MG63 (cell line): ENCODE measurements at places on chromosomes 11 and 22. TPM values are rescaled to one million over a fixed set of nuclear protein-coding genes. Genes with fewer than 3 reads are reported as not detected.
A peak's percentile ranks its signal among the peaks of the same experiment; 100 is the strongest.

DNA sequence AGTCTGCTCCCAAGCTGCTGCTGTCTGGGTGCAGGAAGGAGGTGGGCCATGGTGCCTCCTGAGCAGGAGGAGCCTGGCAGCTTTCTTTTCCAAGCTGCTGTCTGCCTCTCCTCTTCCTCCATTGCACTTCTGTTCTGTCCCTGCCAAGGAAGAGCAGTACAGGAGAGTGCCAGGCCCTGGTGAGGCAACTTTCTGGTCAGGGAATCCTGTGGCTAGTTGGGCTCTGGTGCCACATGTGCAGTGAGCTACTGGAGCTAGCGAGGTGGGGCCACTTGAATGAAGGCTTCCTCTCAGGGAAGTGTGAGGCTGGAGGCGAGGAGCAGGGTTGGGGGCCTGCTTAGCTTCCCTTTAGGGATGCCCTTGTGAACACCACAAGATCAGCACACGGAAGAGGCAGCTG is 90.0 kb downstream of the TSPAN18 start:
- DNase-seq = no peak

DNA sequence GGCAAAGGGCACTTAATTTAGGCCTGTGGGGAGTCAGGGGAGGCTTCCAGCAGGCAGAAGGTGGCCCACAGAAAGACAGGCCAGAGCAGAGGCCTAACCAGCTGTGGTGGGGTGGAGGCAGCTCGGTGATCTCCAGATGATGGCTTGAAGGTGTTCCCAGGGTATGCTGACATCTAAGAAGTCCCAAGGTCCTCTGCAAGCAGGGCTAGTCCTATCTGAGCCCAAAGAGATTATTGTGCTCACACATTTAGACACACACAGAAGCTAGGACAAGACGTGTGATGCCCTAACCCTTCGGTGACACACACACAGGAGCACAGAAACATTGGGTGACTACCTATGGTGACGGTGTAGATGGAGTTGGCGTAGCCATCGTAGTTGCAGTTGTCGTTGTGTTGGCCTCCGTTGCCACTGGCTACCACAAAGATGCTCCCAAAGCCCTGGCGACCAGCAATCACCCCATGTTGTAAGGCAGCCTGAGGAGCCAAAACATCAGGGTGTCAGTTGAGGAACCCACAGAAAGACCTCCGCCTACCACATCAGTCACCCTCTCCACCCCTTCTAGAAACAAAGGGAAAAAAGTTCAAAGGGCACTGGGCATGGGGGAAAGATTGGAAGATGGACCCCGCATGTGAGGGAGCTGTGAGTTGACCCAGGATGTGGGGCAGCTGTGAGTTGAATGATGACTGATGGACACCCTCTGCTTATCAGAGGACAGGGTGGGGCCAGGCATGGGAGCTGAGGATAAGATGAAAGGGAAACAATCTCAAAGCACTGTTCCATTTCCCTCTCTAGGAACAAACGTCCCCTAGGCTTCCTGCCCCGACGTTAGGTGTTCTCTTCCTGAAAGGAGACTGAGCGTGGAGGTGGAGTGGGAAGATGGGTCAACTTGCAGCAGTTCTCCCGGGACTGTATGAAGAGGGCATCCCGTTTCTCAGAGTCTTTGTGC is 7.9 kb downstream of the PCSK7 start:
- DNase-seq = no peak

DNA sequence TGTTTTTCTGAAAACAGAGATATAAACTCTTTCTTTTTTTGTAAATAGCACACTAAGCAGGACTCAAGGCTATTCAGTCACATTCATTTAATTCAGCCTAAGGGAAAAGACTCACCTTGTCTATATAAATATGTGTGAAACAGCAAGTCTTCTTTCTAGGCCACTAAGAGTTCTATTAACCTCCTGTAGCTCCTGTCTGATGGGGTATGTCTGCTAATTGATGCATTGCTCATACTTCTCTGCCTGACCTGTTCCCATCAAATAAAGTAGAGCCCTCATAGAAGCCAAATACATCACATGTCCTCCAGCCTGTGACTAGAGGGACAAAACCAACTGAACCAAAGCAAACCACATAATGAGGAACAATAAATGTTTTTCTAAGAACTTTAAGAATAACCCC is 68.2 kb downstream of the MSANTD4 start:
- DNase-seq = no peak

DNA sequence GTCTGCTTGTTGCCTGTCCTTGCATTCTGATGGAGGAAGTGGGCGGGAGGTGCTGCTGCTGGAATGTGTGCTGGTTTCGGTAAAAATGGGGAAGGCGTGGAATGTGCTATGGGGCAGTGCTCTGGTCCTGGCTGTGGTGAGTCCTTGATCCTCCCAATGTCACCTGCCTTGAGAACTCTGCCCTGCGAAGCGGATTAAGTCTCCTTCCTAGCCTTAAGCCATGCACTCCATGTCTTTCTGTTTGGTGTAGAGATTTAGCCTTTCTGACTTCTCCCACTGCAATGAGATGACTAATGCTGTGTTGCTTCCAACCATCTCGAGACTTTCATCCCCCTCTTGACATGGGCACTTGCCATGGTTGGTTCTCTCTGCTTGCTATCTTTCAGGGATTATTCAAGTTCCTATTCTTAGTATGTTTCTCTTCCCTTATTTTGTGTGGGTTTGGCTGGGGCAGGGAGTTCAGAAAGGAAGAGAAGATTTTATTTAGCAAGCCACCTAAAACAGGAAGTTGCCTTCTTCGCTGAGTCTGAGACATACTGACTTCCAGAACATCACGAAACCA is 687.9 kb downstream of the NTM start:
- DNase-seq = peak; percentile 51

DNA sequence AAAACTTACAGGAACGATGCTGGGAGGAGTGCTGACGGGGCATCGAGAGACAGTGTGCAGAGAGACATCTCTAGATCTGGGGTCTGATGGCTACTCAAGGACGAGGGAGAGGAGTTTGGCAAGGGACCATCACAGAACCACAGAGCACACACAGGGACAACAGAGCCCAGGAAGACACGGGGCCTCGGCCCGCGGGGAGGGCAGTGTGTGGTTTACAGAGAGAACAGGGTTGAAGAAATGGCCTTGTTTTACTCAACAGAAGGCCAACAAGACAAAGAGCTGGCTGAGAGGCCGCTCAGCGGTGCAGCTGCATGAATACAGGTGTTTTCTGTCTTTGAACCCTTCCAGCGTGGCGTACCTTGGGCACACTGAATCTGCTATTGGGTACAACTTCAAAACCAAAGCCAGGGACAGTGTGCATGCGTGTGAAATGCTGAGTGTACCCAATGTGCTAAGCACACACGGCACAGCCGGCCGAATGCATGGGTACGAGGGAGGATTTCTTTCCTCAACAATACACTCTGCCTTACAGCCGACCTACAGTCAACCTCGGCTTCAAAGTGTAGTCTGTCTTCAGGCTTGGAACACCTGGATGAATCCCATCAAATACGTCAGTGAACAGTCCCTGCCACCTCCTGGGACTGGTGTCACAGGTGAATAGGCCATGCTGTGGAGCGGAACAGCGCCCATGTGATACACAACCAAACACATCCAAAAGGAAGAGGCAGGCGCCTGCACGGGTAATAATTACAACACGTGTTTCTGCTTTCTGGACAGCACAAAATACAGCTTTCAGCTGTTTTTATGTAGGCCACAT is 20.7 kb upstream of the BID start:
- no peak for DNase-seq

DNA sequence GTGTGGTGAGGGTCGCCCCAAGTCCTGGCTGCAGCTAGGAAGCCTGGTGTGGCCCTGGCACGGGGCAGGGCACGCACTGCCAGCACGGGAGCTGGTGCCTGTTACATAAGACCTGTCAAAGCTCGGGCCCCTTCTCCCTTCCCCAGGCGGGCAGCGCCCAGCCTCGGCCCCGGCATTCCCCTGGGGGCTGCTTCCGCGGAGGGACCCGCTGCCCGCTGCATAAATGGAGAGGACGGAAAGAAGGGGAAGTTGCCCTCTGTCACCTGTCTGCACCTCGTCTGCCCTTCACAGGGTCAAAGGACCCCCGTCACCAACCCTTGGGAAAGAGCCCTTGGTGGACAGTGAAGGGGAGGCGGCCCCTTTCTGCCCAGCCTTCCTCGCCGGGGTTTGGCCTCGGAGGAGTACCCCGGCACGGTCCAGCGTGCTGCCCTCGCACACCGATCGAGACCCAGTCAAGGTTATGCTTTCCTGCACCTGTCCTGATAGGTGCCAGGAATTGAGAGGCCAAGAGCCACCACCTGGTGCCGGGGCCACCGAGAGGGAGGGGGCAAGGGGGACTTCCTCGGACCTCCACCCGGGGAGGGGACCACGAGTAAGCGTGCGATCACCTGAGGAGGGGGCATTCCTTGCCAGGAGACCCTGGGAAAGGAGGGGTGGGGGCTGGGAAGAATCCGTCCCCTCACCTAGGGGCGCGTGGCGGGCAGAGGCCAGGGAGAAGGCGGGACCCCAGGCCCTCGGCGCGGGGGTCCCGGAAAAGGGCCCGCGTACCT is 16.8 kb upstream of the MFRP start:
- no peak for DNase-seq

- DNase-seq = no peak
These were observed 5.4 kb upstream of the DNAJB13 start for GRCh38 chr11:73945396-73945795.

DNA sequence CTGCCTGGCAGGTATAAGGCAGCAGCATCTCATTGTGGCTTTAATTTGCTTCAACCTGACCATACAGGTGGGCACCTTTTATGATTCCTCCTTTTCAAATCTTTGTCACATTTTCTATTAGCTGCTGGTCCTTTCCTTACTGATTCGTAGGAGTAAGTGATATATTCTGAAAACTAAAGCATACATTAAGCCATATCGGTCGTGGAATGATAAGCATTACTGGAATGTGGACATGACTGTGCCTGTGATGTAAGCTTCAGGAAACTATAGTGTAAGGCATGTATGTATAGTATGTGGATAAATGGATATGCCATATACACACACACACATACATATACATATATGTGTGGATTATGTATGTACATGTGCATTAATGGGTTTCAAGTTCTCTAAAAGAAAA is 20.8 kb downstream of the YPEL1 start:
- DNase-seq = no peak

GRCh38 chr11:88169881-88170280 is 5.4 kb downstream of the RAB38 start:
- DNase-seq = no peak

DNA sequence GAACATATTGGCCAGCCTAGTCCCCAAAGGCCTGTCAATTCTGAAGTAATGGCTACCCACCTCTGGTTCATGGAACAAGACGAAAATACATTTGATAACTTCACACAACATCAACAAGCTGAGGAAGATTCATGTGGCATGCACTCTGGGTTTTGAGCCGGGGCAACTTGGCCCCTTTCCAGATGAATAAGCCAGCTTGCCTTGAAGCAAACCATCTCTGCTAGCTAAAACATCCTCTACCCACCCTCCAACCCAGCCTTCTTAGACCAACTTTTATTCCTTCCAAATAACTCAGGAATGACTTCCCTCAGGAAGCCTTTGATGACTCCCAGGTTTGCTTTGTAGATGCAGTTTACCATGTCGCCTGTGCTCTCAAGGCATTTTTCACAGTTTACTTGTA is 94.4 kb downstream of the SLC1A2 start:
- DNase-seq = peak; percentile 64

GRCh38 chr11:102085864-102086551 is 24.2 kb upstream of the YAP1 start:
- DNase-seq = no peak

The FAT3 gene
- total RNA-seq = not detected in 2 replicates

The GAB4 gene
- total RNA-seq = not detected in 2 replicates

The SF1 gene
- total RNA-seq = 70.1 and 72.2 TPM in 2 replicates

The TH gene
- total RNA-seq = not detected in 2 replicates

The HTR3B gene
- total RNA-seq = not detected in 2 replicates

The PATE4 gene
- total RNA-seq = not detected in 2 replicates

The C11orf91 gene
- total RNA-seq = not detected in 2 replicates

The NUP98 gene
- total RNA-seq = 99.7 and 106 TPM in 2 replicates

The SLC22A8 gene
- not detected in 2 replicates for total RNA-seq
